Dermis microvascular lymphatic vessel endothelial cell (primary cell): ENCODE measurements at places on chromosomes 5 and 9. TPM values are rescaled to one million over a fixed set of nuclear protein-coding genes. Genes with fewer than 3 reads are reported as not detected.

ANKRD31 gene
- under 0.01 TPM in 1 of 2 replicates, not detected in the other for total RNA-seq

PALM2AKAP2 gene
- under 0.01 TPM in 2 replicates for total RNA-seq

FCN2 gene
- not detected in 2 replicates for total RNA-seq

PCDHGB4 gene
- total RNA-seq = 6.4 and 10.6 TPM in 2 replicates

IL13 gene
- not detected in 2 replicates for total RNA-seq

BAAT gene
- total RNA-seq = under 0.01 TPM in 1 of 2 replicates, not detected in the other

HMMR gene
- total RNA-seq = 5.7 and 27.1 TPM in 2 replicates

PCDHB10 gene
- 0.39 and 1.0 TPM in 2 replicates for total RNA-seq

ADGRD2 gene
- total RNA-seq = not detected in 2 replicates

GOLGA2 gene
- 34.7 and 40.7 TPM in 2 replicates for total RNA-seq

ACOT12 gene
- not detected in 2 replicates for total RNA-seq
